Uterine smooth muscle cell (primary cell): ENCODE measurements at places on chromosomes 16 and 17. TPM values are rescaled to one million over a fixed set of nuclear protein-coding genes. Genes with fewer than 3 reads are reported as not detected.

Gene NACA2
- not detected in 2 replicates for total RNA-seq

Gene RDM1
- 0.87 and 1.5 TPM in 2 replicates for total RNA-seq

Gene DHRS7C
- not detected in 2 replicates for total RNA-seq

Gene GPR142
- not detected in 2 replicates for total RNA-seq

Gene TEKT5
- total RNA-seq: not detected in 2 replicates

Gene GP1BA
- total RNA-seq: not detected in 2 replicates

Gene VPS35L
- total RNA-seq: 21.6 and 37.1 TPM in 2 replicates

Gene NOD2
- 0.22 and 0.25 TPM in 2 replicates for total RNA-seq

Gene APPBP2
- total RNA-seq: 46.1 TPM in 2 replicates

Gene PRR14
- 4.8 and 5.1 TPM in 2 replicates for total RNA-seq

Gene SLC6A2
- total RNA-seq: not detected in 2 replicates

Gene CYGB
- 9.5 and 18.1 TPM in 2 replicates for total RNA-seq

Gene MAPK7
- total RNA-seq: 17.5 and 21.4 TPM in 2 replicates

Gene TOP3A
- total RNA-seq: 29.2 and 38.8 TPM in 2 replicates

Gene NEUROD2
- total RNA-seq: not detected in 2 replicates

Gene SOX9
- 2.9 and 3.2 TPM in 2 replicates for total RNA-seq

Gene KRTAP4-1
- 0.11 TPM in 1 of 2 replicates, not detected in the other for total RNA-seq

Gene DCTPP1
- 12.9 and 25.0 TPM in 2 replicates for total RNA-seq

Gene HAPSTR1
- total RNA-seq: 90.4 and 106 TPM in 2 replicates

Gene ZNF771
- total RNA-seq: 14.2 and 17.1 TPM in 2 replicates

Gene GUCY2D
- total RNA-seq: under 0.01 TPM in 2 replicates

Gene IKZF3
- total RNA-seq: not detected in 2 replicates

Gene TEKT3
- total RNA-seq: 0.11 and 1.00 TPM in 2 replicates

Gene CENPV
- 13.6 and 35.5 TPM in 2 replicates for total RNA-seq

Gene PTX4
- total RNA-seq: under 0.01 and 0.11 TPM in 2 replicates

Gene WNK4
- 2.9 and 4.3 TPM in 2 replicates for total RNA-seq

Gene CCL7
- 0.89 TPM in 1 of 2 replicates, not detected in the other for total RNA-seq

Gene ZCCHC14
- total RNA-seq: 15.7 and 21.7 TPM in 2 replicates

Gene CDR2
- 58.4 and 67.0 TPM in 2 replicates for total RNA-seq

Gene ARHGAP23
- 37.5 and 57.9 TPM in 2 replicates for total RNA-seq

Gene NPIPB13
- 0.33 and 0.75 TPM in 2 replicates for total RNA-seq

Gene HS3ST2
- total RNA-seq: 0.11 and 0.75 TPM in 2 replicates
